ENCODE measurements at places on chromosomes 5 and 9.
A peak's percentile ranks its signal among the peaks of the same experiment; 100 is the strongest.

- no peak for DNase-seq
Observed at GRCh38 chr9:131620764-131621520, 75.6 kb downstream of the PRRT1B start.

DNA sequence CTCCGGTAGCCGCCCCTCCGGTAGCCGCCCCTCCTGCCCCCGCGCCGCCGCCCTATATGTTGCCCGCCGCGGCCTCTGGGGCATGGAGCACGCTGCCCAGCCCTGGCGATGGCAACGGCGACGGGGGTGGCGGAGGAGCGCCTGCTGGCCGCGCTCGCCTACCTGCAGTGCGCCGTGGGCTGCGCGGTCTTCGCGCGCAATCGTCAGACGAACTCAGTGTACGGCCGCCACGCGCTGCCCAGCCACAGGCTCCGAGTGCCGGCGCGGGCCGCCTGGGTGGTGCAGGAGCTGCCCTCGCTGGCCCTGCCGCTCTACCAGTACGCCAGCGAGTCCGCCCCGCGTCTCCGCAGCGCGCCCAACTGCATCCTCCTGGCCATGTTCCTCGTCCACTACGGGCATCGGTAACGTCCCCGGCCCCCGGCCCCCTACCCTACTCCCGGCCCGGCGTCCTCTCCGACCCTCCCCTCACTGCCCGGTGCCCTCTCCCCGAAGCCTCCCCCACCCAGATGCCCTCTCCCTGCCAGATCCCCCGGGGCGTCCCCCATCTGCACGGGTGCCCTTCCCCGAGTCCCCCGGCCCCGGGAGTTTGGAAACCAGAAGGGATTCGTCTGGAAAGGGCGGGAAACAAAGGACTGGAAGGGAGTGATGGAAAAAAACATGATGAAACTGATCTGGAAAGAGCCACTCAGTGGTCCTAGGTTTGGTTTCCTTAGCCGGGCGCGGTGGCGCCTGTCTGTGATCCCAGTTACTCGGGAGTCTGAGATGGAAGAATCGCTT, 417 bp downstream of the SRD5A1 start:
- peak; percentile 67 for DNase-seq

DNA sequence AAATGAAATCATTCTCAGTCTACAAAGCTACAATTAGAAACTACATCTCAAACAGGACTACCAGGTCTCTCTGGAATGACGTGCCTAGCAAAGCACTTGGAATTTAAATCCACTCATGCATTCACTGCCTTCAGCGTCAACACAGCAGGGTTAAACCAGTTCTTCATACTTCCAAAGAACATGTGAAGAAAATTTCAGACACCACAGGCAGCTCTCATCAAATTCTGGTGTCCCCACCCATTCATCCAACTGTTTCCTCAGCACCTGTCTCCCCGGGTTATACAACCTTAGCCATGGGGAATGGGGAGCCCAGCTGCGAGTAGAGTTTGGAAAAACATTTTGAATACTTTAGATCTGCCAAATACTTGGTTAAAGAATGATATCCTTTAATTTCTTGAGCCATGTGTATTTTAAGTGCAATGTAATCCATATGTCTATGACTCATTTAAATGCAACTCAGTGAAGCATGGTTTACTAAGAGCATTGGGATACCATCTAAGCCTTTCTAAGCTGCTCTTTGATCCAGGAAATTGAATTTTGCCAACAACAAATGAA, 17.5 kb downstream of the ADAM19 start:
- DNase-seq: peak; percentile 4

DNA sequence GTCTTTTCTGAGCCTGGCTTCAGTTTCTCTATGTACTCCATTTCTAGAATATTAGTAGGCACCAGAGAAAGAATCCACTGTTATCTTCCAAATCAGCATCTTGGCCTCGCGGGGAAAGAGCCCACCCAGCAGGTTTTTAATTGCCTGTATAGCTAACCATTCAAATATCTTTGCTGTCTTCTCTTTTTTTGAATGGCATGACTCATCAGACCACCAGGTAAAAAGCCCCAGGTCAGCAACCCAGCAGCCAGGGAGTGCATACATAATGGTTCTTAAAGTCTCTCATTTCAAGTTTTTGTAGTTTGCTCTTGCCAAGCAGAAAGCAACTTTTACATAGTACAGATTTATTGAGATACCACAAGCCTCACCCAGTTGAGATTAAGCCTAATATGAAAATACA, 50.7 kb downstream of the TMEM167A start:
- DNase-seq: no peak
